ENCODE measurements at places on chromosomes 2 and 18.
A peak's percentile ranks its signal among the peaks of the same experiment; 100 is the strongest.

DNA sequence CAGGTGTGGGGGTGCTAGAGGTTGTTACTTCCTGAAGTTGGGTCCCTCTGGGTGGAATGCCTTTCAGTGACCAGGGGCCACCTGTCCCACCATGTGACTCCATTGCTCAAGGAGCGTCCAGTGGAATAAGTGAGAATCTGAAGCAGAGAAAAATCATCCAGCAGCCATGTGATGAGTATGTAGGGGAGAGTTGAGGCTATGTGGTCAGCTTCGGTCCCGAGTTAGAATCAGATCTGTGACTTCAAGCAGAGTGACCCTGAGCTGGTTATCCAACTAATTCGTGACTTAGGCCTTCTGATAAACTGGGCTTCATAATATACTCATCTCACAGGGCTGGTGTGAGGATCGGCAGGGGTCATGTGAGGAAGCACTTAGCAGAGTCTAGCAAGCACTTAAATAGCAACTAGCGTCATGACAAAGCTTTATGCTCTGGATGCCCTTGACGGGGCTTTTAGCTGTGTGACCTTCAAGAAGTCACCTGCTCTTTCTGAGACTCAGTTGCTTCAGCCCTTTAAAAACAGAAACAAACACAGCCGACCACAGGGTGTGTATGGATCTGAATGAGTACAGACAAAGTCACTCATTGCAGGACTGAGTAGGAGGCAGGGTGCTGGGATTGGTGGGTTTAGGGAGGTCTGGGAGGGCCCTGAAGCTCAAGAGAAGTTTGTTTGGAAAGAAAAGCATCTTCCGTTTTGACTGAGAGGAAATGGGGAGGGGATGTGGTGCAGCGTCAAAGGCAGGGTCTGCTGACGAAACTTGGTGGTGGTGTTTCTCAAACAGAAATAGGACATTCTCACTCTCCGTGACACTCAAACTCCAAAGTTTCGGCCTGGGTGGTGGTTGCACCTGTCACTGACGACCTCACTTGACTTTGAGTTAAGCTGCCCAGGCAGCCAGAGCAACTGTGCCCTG, 264.0 kb upstream of the CXCR4 start:
- DNase-seq, result peak; percentile 94

DNA sequence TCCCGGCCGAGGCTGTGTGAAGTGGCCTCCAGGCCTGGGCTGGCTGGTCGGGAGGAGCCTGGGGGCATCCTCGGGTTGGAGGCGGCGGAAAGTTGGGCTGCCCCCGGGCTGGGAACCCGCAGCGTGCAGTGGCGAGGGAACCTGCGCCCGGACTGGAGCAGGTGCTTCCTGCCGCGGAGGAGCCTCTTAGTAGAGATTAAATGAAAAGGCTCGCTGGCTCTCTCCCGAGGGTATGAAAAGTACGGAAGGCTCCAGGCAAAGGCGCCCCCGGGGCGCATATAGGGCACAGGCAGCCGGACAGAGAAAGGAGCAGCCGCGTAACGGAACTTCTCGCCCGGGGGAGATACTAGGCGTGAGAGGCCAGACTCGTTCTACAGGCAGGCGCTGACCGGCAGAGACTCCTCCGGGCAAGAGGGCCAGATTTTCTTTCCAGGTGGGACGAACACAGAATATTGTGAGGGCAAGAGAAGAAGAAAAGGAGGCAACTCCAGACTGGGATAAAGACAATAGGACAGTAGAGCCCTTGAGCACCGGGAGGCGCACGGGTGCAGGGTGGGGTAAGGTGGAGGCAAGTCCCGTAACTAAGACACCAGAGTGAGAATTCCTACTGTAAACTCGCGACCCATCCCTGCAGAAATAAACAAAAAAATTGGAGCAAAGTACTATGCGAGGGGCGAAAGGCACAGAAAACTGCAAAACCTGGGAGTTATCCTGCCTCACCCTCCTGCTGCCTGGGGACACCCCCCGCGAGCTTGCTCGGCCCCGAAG, 816 bp downstream of the CDH2 start:
- DNase-seq, result no peak

DNA sequence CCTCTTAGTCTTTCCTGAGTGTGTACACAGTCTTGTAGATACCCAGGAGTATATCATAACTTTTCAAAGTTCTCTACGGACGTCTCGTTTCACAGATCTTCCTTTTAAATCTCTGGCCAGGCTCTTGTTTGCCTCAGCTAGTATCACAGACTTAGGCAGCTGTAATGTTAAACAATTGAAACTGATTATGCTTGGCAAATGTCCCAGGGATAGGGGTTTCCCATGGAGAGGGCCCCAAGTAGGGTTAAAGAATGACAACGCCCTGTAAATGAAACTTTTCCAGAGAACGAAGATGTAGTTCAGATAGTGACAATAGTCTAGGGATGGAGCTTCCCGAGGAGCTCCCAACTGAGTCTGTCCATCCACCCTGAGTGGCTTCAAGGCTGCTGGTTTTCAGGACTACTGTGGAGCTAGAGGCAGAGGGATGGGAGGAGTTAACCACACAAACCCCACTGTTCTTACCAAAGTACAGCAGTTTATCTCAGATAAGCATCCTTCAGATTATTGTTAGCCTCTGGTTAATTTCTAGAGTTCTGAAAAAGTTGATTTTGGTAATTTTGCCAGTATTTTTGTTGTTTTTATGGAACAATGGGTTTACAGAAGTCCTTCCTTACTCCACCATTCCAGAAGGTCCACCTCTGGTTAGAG, 9.1 kb downstream of the NEURL3 start:
- no peak for DNase-seq

DNA sequence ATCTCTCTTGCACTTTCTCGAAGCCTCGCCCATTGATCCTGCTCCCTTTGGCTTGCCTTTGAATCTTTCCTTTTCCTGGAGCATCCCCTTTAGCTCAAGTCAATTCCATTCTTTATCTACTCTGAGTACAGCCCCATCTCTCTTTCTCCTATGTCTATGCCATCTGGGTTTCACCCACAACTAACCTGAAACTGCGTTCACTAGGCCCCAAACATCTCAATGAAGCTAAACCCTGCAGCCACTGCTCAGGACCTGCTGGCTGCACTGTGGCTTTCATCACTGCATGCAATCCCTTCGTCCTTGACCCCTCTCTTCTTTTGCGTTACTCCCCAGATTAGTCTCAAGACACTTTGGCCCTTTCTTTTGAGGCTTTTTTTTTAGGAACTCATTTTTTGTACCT, 81.6 kb upstream of the CYRIA start:
- no peak for DNase-seq

DNA sequence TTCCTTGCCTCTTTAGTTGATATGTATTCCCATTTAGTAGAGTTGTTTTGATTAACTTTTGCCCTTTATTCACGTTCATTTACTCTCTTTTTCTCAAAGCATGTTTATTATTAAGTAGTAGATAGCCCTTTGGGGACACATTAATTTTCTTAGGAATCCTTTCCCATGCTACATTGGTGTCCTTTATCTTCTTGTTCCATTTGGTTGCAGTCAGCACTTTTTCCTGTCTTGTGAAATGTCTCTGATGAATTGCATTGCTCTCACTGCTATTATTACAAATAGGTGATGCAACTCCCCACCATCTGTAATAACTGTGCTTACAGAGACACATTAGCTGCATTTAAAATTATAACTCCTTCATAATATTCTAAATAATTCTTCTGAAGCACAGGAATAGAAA, 428.5 kb upstream of the CNTNAP5 start:
- DNase-seq, result no peak

GRCh38 chr2:30235008-30235655, 3.8 kb downstream of the LBH start:
- no peak for DNase-seq

DNA sequence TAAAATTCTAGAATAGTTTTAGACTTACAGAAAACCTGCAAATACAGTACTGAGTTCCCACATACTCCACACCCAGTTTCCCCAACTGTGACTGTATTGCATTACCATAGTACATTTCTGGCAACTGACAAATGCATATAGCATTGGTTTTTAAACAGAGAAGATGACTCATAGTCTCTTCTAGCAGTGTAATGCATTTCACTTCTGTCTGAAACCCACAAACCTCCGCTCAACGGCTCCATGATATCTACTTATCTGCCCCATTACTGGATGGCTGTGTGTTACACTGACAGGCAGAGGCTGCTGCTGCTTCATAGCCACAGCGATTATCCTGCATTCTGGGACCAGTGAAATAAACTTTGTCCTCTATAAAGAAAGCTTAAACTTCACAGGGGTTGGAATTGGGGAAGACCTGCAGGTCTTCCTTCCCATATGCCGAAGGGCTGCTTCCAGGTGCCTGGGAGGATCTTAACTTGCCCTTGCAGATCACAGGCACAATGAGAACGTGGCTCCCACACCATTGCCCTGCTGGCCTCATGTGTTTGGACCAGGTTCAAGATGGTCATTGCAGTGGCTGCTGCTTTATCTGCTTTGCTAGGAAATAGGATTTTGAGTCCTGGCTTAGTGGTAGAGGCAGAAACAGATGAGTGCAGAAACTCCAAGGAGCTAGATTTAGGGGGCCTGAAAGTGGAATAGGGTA, 742.6 kb upstream of the HS6ST1 start:
- peak; percentile 15 for DNase-seq

GRCh38 chr2:70984576-70985282, 6.3 kb downstream of the ANKRD53 start:
- DNase-seq, result no peak

DNA sequence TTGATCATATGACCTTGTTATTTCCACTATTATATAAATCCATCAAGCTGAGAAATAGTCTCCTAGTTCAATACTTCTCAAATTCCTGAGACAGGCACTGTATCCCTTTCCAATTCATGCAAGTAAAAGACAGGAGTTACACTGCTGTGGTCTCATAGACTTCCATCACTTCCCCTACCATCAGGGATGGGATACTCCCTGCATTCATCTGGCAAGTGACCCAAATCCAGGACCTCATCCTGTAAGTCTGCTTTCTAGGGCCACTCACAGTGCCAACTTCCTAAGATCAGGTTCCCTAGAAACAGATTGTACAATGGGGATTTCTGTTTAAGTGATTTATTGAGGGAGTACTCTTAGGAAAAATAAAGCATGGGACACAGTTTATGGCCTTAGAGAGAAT, 424.0 kb upstream of the CDH7 start:
- no peak for DNase-seq

GRCh38 chr2:237698358-237698694, 70.9 kb downstream of the LRRFIP1 start:
- DNase-seq, result no peak

- no peak for DNase-seq
Measured at GRCh38 chr18:60060026-60060425, 160.2 kb downstream of the PMAIP1 start.

DNA sequence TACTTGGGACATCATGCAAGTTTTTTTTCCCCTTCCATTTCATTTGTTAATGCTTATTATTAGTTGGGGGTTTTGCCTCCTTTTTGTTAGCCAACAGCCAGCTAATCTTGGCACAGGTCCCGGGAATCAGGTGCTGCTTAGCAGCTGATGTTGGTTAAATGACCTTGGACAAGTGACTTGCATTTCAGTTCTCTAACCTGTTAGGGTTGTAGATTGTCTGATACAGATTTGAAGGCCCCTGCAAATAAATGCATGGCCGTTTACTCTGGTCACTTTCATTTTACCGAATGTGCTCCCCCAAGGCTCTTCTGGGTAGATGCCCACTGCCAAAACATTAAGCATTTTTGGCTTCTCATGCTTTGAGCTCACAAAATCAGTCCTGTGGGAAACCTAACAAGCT, 120.9 kb downstream of the SPTBN1 start:
- DNase-seq, result no peak

- no peak for DNase-seq
Measured at GRCh38 chr2:192196421-192197194, 1.9 kb upstream of the TMEFF2 start.

All from GM12864 (cell line).